ENCODE measurements at places on chromosomes 6 and 20.

- DNase-seq, result peak; percentile 81
These were observed at the start of gene AFG1L for GRCh38 chr6:108294727-108295625. Gene AFG1L, plus strand, starts transcription at chr6:108295054. Its CDS starts 26 bp downstream, at chr6:108295080.

- DNase-seq, result no peak
These were observed 994 bp downstream of the FOXC1 start for GRCh38 chr6:1610497-1611321.

GRCh38 chr6:70241991-70242420, 60.9 kb downstream of the COL9A1 start:
- DNase-seq, result no peak

DNA sequence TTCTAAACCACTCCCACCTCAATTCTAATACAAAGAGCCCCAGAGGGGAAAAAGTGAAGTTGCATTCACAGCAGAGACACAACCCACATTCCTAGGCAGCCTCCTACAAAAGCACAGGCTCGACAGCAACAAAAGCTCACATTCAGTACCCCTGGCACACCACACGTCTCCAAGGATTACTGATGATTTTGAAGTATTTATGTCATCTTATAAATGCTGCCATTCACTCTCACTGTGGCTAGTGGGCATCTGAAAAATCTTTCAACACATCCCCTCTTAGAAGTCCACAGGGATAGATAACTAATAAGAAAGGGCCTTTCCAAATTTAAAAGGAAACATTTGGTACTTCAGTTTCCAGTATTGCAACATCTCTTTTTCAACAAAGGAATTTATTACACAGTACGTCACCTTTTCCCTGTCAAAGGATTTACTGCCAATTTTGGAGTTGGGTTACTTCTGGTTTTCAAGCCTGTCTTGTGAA, 146.7 kb downstream of the TASP1 start:
- DNase-seq, result no peak

DNA sequence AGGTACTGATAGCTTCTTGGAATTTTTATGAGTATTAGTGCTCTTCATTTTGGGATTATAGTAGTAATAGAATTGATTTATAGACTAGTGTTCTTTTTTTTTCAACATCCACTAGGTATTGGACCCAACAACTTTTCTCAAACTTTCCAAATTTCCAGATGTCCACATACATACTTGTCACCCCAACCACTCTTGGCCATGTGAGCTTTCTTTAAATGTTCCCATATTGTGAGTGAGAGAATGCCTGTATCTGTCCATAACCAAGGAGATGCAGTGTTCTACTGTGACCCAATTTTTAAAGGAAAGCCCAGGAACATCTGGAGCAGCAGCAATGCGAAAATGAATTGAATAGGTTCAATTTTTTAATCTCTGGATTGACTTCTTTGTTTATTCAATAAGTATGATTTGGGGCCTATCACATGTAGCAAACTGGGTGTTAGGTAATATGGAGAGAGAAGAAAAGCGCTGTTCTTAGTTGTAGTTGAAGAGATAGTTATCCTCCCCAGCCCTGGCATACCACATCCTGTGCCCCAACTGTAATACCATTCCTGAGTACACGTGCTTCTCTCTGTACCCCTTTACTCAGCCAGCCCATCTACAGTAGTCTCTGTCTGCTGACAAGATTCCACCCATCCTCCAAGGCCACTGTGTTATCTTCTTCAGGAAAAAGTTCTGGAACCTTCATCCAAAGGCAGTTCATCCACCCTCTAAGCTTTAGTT, 116.8 kb upstream of the SUPT3H start:
- peak; percentile 34 for DNase-seq

DNA sequence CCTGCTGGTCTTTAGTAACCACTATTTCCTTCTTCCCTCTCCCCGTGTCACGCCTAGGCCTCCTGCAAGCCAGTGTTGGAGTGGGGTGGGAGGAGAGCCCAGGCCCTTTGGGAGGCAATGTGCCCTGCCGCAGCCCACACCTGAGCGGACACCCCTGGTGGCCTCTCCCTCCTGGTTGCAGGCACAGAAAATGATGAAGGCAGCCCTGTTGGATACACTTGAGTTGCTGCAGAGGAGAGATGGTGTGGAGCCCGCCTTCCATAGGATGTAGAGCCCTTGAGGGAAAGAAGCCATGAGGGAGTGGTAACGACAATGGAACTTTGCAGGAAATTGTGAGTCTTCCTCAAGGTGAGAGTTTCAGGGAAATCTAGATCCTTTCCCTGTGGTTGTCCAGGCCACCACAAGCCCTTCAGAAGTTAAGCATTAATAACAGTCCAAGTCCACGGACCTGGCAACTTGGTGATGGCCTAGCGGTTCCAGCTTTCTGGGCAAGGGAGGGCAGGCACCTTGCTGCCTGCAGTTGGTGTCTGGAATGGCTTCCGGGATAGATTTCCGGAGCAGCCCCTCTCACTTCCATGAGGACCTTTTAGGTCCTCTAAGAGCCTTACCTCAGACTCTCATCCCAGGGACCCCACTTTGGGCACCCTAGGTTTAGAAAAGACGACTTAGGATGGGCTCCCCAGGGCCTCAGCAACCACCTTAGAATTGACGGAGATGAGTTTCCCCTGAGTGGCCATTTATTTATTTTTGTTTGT, 67.3 kb upstream of the NXT1 start:
- DNase-seq, result no peak

- DNase-seq, result no peak
These were observed 121.1 kb downstream of the HDGFL1 start for GRCh38 chr6:22690446-22690845.

All from CD4-positive, alpha-beta T cell treated with Interleukin-4 for 4 hours (primary cell).